ENCODE measurements at places on chromosomes 12 and 14.

GRCh38 chr12:99498756-99499155 lies 148.8 kb upstream of the GARIN6 start:
- DNase-seq: no peak

- DNase-seq: no peak
Measured at GRCh38 chr14:96808619-96809406, 11.6 kb downstream of the VRK1 start.

GRCh38 chr14:70652871-70653270 lies 11.2 kb downstream of the TTC9 start:
- no peak for DNase-seq

DNA sequence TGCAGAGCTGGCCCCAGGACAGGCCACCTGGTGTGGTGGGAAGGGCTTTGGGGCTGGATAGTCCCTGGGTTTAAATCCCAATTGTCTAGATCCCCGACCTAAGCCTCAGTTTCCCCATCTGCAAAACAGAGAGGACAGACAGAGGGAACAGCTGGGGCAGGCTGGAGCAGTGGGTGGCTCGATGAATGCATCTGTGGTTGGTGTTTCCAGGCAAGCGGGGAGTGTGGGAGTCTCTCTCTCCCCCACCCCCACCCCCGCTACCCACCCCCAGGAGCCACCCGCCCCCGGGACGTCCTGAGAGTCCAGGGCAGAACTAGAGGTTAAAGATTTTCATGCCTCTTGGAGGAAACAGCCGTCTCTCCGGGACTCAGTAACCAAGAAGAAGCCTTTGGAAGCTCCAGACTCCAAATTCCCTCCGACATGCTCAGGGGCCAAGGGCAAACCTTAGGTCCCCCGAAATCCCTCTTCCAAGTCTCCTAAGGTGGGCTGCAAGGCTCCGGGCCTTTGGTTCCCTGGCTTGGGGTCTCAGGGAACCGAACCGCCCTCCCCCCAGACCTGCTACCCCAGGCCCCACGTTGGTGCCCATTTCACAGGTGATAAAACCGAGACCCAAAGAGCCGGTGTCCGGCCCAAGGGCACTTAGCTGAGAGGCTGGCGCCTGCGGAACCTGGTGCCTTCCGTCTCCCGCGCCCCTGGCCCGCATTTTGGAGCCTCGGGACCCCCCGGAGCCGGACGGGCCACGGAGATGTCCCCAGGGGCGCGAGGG lies 474 bp downstream of the TRPV4 start:
- no peak for DNase-seq

- no peak for DNase-seq
Measured at GRCh38 chr14:22579236-22579635, 9.8 kb downstream of the DAD1 start.

DNA sequence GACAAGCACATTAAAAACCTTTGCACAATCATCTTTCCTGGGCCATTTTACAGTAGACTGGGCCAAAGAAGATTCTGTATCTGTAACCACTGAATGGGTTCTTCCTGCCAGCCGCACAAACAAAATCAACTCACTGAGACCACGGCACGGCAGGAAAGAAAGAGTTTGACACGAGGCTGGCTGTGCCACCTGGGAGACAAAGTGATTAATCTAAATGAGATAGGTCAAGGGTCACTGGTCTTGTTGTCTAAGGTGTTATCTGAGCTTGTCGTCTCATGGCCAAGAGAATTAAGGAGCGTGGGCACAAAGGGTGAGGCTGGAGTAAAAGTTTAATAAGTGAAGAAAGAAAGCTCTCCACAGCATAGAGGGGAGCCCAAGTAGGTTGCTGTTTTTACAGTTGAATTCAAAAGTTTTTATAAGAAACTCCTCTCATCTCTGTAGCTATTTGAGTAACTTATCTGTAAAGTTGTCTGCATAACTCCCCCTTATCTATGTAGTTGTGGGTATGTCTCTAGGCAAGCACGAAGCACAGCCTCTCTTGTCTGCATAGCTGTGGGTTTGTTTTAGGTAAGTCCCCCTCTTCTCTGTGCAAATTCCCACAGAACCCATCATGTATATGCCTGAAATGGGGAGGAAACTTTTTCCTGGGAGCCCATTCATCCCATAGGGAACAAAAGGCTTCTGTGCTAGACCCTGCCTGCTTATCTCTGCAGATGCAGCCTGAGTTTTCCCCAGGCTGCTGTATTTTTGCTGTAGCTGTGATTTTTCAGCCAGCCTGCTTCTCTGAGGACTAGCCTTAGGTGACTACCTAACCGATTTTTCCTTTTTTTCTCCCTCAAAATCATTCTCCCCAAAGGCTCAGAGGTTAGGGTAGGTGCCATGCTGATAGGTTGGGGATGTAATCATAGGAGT lies 1314.6 kb upstream of the TMEM132C start:
- DNase-seq: no peak

- no peak for DNase-seq
Measured at GRCh38 chr14:82778601-82779000, 1244.9 kb upstream of the SEL1L start.

GRCh38 chr14:61262082-61262481 lies 19.1 kb downstream of the TMEM30B start:
- no peak for DNase-seq

GRCh38 chr12:119122751-119123150 lies 56.0 kb upstream of the HSPB8 start:
- DNase-seq: no peak

- DNase-seq: no peak
Measured at GRCh38 chr12:39581592-39581991, 38.0 kb downstream of the ABCD2 start.

GRCh38 chr14:81686512-81686911 lies 152.9 kb upstream of the SEL1L start:
- no peak for DNase-seq

GRCh38 chr12:48981757-48982157 lies 3.6 kb downstream of the WNT1 start:
- DNase-seq: no peak

Measured in activated CD4-positive, alpha-beta T cell treated with anti-CD3 and anti-CD28 coated beads, Interleukin-2, amount 50 U/mL, for 1 hour (primary cell).